K562 (cell line): ENCODE measurements at places on chromosomes 2 and 18.

GRCh38 chr18:59874166-59874565, 25.6 kb upstream of the PMAIP1 start:
- no peak for DNase-seq

DNA sequence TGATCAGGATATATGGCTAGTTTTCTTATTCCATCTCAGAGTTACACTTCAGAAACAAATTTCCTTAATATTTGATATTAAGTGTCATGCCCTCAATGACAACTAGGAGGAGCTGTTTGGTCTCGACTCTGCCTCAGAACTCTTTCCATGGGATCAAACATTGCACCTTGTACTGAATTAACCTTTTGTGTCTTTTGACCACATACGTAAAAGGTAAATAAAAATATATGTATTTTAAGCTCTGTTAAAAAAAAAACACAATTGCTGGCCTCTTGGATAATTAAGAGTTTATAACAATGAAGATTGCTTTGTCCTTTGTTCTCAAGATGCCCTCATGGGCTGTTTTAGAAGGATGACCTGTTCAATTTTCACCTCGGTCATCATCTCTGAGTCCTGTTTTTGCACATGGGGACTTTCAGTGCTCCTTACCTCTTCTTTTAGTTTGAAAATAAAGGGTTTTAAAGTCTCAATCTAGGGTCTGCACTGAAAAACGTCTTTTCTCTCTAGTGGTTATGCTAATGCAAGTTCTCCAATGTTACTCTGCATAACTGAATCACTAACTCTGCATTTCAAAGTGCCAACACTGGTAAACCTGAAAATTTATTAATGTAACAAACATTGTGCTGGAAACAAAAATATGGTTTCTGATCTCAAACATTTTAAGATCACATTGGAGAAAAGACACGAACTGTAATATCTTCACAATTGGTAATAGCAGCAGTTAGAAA, 18.8 kb upstream of the FN1 start:
- DNase-seq: peak; percentile 32

GRCh38 chr18:36284268-36284667, 13.2 kb upstream of the FHOD3 start:
- DNase-seq: no peak

DNA sequence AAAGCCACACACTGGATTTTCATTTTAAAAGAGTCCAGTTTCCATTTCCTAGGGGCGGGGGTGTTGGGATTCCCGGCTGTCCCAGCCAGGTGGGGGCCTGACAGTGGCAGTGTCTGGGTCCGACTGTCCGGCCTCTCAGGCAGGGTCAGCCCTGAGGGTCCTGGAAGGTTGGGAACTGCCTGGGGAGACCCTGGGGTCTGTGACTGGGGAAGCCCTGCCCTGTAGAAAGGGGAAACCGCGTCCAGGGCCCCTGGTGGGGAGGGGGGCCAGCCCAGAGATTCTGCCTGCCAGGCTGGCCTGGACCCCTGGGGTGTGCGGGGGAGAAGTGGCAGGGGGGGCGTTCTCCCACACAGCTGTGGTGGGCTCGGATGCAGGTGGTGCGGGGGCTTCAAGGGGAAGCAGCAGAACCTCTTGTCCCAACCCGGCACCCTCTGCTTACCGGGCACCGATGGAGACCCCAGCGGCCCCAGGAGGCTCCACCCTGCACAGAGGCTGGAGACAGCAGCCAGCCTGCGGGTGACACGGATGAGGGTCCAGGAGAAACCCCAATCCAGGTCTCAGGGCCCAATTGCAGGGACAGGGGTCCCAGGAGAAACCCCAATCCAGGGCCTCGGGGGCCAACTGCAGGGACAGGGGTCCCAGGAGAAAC, 4.9 kb downstream of the RTP5 start:
- DNase-seq: no peak

- no peak for DNase-seq
Observed at GRCh38 chr2:170895023-170895757, 33.9 kb upstream of the GORASP2 start.

DNA sequence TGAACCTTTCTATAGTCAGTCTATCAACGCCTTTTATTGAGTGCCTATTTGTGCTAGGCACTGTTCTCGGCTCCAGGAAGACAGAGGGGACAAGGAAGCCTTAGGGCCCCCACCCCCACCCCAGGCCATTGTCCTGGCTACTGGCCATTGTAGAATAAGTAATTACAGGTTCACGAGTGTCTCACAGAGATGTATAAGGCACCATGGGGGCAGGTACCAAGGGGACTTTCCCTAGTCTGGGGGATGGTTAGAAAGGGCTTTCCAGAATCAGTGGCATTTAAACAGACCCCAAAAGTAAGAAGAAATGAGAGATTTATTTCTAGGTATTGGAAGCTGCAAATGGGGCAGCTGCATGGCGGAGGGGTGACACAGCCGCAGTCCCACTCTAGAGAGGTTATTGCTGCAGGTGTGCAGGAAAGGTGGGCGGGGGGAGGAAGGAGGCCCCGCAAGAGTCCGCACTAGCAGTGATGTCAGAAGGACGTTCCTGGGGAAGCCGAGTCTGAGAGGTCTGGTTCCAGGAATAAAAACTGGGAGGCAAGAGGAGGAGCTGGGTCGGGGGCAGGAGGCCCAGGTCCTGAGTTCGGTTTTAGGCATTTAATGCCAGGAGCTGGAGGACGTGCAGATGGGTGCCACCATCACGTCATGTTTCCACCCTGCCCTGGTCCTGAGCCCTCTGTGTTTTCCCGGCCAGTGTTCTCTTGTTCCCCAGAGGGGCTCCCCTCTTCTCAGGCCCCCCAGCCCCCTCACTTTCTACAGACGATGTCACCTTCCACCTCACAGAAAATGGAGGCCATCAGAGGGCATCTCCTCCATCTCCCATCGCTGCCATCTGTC, 30.5 kb downstream of the FOSL2 start:
- DNase-seq: no peak

DNA sequence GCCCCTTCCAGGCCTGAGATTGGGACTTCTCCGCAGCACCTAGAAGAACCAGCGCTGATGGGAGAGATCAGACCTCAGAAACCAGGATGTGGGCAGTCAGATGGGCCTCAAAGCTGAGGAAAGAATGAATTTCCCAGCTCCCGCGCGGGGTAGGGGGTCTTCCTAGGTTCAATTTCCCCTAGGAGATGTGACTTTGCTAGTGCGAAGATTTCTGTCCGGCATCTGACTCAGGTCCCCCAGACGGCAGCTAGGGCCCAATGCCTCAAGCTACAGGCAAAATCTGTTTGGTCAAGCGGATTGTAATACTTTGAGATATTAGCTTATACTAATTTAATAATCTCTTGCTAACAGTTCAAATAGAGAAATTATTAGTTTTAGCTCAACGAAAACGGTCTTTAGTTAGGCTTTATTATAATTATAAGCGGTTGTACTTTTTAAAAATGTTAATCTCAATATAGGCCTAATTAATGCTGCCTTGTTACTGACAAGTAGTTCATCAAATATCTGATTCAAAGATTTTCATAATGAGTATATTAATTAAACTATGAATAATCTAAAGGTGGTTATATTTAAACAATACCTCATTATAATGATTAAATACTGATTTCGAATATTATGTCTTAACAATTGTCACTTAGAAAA, 5.8 kb downstream of the DLX1 start:
- DNase-seq: no peak

- no peak for DNase-seq
Observed at GRCh38 chr2:150479075-150479915, 8.2 kb downstream of the RND3 start.

- DNase-seq: no peak
Observed at GRCh38 chr18:42281851-42282250, 326.8 kb downstream of the PIK3C3 start.

- DNase-seq: no peak
Observed at GRCh38 chr2:8714283-8714682, 32.4 kb downstream of the ID2 start.

- DNase-seq: no peak
Observed at GRCh38 chr2:30218814-30219213, 12.5 kb upstream of the LBH start.

DNA sequence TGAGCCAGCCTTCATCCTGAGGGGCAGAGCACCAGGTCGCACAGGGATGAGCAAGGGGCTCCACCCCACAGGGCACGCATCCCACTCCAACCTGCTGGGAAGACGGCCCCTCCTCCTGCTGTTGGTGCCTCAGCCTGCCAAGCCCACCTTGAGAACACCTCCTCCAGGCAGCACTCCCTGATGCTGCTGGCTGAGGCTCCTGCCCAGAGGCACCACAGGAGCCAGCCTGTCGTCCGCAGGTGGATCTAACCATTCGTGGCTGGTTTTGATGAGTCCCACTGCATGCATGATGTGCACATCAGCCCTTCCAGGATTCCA, 58.4 kb downstream of the BIN1 start:
- DNase-seq: no peak

- no peak for DNase-seq
Observed at GRCh38 chr2:126302043-126302442, 353.9 kb upstream of the GYPC start.

GRCh38 chr2:226118471-226119429, 680.9 kb downstream of the IRS1 start:
- DNase-seq: no peak

DNA sequence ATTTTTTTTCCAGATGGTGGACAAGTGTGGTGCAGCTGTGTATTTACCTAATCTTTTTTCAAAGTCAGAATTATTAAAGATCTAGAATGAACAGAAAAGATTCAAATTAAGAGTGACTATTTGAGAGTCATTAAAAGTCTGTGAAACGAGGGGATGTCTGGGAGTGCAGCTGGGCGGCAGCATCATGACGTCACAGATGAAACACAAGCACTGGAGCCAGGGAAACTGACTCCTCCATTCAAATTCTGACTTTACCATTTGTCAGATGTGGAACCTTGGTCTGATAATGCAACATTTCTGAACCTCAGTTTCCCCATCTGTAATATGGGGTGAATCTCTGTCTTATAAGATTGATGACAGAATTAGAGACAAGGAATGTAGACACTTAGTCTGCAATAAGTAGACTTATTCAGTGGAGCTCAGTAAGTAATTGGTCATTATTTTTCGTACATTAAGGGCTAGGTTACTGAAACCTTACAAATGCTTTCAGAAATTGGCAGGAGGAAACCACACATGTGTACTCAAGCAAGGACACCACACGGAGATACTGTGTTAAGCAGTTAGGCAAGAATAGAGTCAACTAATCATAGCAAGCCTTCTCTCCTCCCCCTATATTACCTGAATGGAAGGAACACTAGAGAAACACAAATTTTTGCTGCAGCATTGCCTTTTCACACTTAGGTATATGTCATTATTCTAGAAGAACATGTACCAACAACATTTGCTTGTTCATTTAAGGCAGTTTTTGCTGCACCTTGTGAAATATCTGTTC, 27.8 kb upstream of the CXXC1 start:
- DNase-seq: no peak

GRCh38 chr2:24231461-24231881, 56.6 kb downstream of the FAM228A start:
- DNase-seq: no peak

DNA sequence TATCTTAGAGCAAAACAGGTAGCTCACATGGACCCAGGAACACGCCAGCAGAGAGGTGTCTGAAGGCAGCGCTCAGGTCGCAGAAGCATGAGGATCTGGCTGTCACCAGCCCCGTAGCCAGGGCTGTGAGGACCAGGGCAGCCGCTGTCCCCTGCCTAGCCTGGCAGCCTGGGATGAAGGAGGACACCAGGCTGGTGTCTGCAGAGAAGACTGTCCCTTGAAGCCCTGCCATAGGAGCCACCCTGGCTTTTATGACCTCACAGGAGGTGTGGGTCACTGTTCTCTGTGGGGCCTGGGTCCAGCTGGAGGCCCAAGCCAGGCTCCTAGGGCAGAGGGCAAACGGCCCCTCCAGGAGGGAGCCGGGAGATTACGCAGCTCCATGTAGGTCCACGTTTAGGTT, at the start of gene SPATA3:
TSS of gene SPATA3 (plus strand) at position 301 of the 400 bp plus-strand sequence. CDS start 113 bp downstream, outside the sequence.
- no peak for DNase-seq
